ENCODE measurements at places on chromosomes 4 and X.

DNA sequence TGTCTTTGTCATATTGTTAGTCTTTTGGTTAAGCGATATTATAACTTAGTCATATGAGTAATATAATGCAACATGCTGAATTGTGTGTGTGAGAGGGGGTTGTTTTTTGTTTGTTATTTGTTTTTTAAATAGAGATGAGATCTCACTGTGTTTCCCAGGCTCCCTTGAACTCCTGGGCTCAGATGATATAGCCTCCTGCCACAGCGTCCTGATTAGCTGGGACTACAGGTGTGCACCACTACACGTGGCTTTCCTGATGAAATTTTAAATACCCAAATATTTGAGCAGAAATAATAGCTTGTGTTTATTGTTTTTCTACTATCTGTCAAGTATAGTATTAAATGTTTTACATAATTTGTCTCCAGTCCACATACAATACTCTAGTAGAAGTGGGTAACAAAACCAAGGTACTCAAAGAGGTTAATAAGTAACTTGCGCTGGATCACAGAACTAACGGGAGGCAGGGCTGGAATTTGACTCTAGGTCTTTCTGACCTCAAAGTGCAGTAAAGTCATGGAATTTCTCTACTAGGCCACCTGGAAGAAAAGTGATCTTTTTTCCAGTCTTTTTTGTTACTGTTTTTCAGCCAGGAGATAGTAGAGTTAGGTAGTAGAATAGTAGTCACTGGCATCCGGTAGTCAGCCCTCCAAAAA lies 47.8 kb downstream of the CLCN3 start:
- no peak for DNase-seq

DNA sequence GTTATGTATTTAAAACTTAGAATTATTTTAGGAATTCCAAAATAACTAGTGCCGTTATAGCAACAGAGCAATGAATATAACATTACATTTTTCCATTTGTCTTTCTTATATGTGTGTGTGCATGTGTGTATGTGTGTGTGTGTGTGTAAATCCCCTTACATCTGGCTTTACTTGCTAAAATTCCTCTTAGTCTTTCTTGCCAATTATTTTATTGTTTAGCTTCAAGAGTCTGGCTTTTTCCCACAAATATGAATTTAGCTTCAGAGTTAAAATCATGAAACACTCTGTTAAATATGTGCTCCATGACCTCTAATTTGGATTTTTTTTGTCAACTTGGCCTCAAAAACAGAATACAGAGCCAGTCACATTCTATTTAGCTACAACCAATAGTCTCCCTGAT lies 18.9 kb downstream of the FGF13 start:
- no peak for DNase-seq

GRCh38 chrX:16828124-16828908 lies 41.8 kb downstream of the RBBP7 start:
- peak; percentile 96 for DNase-seq

DNA sequence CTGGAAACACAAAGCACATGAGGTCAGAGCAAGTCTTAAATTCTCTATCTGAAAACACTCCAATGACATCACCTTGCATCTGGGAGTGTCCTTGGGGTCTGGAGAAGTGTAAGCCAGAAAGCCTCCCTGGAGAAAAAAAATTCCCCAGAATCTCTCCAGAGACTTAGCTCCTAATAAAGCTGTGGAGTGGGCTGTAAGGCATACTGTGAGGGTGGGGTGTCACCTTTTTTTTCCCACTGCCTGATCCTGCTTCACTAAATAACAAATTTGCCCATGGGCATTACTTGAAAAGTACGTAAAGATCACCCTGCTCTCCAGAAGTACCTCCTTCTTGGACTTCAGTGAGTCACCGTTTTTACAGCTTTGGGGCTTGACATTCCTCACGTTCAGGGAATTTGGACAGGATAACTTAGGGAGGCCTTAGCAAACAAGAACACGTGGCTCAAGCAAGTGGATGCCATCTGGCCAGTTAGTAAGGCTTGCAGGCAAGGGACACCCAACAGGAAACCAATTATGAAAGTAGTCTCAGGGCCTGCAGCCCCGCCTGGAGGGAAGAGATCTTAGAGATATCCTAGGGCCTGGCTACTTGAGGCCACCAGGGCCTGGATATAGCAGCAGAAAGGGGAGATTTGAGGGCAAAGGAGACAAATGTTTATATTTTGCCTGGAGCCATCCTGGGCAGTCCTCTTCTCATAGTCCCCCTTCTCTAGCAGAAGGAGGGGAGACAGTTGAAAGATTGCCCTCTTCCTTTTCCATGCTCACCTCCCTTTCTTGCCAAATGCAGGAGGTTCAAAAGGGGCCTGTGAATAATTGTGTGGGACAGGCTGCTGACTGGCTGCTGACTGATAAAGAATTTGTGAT lies 60.1 kb upstream of the PLAC1 start:
- peak; percentile 82 for DNase-seq

- DNase-seq, result peak; percentile 83
These were observed 82.6 kb downstream of the LUZP4 start for GRCh38 chrX:115372152-115372551.

GRCh38 chrX:10047631-10048030 lies 80.5 kb downstream of the CLDN34 start:
- no peak for DNase-seq

- no peak for DNase-seq
These were observed 150.1 kb downstream of the KLF8 start for GRCh38 chrX:56382278-56382677.

DNA sequence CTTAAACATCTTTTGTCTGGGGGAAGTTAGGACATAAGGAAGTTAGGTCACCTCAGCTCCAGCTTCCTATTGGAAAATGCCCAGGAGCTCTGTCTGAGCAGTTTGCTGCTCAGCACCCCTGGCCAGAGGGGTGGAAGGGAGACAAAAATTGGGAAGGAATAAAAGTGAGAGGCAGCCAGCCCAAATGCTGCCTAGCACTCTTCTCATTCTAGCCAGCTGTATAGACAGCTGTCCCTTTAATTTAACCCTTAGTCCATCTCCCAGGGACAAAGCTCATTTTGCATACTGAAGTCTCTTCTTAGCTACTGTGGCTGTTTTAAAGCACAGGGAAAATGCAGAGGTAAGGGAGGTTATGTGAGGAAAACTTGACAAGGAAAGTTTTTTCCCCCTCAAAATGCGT lies 89.5 kb upstream of the CITED1 start:
- DNase-seq, result no peak

Data from choroid plexus epithelial cell (primary cell).